Stimulated activated CD4-positive, alpha-beta T cell treated with anti-CD3 and anti-CD28 coated beads, Interleukin-4, amount 100 ng/mL, for 24 hours (primary cell): ENCODE measurements at places on chromosomes 12 and 14.
A peak's percentile ranks its signal among the peaks of the same experiment; 100 is the strongest.

DNA sequence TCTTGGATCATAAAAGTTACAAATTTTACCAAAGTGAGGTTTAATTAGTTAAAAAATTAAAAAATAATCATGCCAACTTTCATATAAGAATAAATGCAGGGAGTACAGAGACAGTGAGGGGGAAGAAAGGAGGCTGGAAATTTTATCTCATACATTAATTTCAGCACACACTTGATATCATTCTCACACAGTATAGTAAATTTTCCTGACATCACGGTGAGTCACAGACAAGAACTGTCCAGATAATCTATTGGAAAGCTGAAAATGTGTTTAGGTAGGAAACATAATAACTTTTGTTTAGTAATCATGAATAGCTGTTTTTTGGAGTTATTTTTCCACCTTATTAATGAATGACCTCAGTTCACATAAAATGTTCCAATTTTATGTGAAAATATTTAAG lies 1204.8 kb downstream of the GALC start:
- DNase-seq: no peak

- no peak for DNase-seq
These were observed 5.5 kb downstream of the PRKCH start for GRCh38 chr14:61326847-61327246.

DNA sequence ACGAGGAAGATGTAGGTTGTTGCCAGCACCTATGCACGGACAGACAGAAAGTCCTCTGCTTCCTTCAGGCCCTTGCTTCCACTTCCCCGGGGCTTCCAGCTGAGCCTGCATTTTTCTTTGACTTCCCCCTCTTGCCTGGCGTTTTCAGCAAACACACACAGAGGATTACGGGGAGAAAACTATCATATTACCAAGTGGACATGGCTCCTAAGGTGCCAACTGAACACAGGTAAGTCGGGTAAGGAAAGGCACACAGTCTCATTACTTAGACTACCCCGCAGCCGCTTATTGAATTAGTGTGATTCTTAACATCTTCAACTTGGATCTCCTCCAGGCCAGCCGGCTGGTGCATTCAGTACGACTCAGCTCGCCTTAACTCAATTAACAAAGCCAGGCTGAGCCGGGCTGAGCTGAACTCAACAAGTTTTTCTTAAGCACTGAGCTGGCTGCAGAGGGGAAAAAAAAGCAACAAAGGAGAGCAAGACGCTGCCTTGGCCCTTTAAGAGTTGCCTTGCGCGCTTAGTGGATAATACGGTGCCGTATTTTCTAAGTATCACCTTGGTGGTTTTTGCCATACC lies 19.2 kb upstream of the MAP1LC3B2 start:
- DNase-seq: no peak

DNA sequence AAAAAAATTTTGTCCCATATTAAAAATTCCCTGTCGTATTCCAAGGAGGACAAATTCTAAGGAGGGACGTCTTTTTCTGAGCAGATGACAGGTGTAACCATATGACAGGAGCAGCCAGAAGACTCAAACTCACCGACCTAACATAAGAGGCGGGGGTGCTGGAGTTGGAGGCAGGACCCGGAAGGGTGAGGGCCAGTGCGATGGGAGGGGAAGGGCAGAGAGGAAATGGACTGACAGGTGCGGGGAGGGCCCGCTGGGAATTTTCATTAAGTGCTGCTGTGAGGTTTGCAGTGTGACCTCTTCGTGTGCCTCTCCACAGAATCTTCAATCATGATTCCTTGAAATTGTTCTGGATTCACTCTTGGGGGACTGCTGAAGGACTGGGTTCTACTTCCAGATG lies 189.4 kb downstream of the NTF3 start:
- DNase-seq: no peak

- DNase-seq: no peak
These were observed 20.6 kb upstream of the CPM start for GRCh38 chr12:68953536-68953935.

DNA sequence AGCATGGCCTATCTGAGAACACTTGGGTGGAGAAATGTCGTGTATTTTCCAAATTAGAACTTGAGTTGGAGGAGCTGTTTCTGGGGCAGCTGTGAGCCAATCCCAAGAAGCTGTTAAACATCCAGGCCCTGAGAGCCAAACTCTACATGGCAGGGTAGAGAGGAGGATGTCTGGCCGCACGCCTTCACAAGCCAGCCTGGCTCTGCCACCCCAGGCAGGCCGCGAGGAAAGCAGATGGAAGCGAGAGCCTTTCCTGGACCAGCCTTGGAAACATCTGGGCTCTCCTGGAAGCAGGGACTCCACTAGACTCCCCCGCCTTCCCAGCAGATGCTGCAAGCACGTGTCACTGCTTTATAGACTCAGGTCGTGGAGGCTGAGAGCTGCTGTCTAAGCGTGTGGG lies 312.8 kb upstream of the FKBP4 start:
- no peak for DNase-seq

DNA sequence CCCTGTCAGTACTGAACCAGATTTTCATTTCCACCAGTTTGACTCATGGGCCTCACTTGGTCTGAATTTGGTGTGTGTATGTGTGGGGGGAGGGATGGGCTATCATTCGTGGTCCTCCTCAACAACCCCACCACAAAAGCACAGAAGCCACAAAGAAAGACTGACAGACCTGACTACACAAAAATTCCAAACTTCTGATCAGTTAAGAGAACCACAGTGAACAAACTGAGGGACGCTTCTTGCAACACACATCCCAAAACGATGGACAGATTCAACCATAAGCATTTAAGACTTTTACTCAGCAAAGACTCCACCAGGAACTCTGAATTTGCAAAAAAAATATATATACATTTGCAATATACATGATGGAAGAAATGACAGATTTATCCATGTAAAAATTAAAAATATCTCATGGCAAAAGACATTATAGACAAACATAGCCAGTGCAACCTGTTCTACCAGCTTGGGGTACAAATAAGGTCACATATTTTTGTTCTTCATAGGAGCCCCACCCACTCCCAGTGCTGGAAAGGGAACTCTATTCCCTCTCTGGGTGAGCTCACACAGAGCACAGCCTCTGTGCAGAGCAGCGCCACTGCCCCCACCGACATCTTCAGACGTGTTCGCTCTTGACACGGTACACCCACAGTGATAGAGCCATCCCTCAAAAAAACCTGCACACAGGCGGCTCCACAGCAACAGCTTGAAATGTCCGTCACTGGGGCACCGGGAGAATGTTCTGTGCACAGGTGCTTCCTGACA lies 49.7 kb downstream of the JAG2 start:
- DNase-seq: no peak

- no peak for DNase-seq
These were observed 11.3 kb downstream of the CACNA1C start for GRCh38 chr12:2064071-2064507.

DNA sequence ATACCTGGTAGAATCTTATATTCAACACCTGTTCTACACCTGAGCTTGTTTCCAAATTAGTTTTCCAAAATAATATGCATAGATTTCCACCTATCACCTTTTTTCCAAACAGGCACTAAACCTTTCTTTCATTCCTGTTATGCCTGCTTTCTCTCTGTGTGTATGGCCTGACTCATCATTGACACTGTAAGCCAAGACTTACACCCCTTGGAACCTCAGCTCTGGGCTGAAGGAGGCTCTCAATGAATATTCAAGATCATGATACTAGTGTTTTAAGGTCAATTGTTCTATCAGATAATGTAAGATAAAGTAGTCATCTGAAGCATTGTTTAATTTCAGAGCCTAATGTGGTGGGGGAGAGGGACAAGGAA lies 1193.3 kb downstream of the FLRT2 start:
- DNase-seq: no peak

GRCh38 chr12:90064852-90065801 lies 356.5 kb upstream of the ATP2B1 start:
- no peak for DNase-seq

GRCh38 chr14:104747876-104748275 lies 5.1 kb upstream of the SIVA1 start:
- no peak for DNase-seq

DNA sequence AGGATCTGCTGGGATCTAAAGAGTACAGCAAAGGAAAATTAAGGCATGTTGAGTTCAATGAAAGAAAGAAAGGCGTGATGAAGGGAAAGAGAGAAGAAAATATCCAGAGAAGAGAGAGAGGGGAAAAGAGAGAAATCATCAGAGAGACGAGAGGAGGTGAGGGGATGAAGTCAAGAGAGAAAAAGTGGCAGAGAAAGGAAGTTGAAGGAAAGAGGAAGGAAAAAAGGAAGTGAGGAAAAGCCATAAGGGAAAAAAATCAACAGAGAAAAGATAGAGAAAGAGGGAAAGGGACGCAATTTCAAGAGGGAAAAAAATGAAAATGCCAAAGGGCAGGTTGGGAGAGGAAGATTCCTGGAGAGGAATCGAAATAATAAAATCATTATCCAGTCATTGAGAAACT lies 40.4 kb downstream of the LLPH start:
- no peak for DNase-seq

DNA sequence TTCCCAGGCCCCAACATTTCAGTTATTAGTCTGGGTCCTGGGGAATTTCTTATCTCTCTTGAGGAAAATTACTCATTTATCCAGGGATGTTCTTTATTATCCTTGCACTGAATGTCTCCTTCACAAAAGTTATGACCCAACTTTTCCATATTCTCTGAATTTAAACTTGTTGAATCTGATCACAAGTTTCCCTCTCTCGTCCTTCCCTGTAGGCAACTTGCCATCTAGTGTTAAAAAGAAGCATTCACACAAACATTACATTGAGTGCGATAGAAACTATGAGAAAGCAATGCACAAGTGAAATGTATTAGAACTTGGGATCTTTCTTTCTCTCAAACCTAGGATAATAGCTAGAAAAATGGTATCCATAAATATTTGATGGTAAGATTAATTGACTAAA lies 608.4 kb downstream of the FSCB start:
- DNase-seq: no peak

DNA sequence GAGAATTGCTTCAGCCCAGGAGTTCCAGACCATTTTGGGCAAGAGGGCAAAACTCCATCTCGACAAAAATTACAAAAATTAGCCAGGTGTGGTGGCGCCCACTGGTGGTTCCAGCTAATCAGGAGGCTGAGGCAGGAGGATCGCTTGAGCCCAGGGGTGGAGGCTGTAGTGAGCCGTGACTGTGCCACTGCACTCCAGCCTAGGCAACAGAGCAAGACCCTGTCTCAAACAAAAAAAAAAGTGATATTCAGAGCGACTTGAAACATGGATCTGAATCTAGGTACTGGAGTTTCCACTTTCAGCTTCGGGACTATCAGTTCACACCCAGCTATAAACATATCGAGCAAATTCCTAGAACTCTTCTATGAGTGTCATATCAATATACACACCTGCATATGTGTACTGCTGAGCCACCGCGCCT lies 16.3 kb upstream of the RNF34 start:
- DNase-seq: no peak

DNA sequence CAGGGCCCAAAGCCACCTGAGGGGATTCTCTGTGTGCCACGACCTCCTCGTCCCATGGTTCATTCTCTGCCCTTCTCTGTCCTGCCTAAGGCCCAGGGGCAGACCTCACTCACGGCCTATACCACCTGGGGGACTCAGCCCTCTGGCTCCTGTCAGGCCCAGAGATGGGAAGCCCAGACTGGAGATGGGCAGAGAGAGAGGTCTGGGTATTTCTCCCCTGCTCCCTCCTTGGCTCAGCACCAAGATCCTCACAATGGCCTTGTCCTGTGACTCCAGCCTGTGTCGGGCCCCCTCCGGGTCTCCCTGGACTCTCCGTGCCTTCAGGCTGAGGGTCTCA lies 46.9 kb upstream of the BCL11B start:
- DNase-seq: no peak

DNA sequence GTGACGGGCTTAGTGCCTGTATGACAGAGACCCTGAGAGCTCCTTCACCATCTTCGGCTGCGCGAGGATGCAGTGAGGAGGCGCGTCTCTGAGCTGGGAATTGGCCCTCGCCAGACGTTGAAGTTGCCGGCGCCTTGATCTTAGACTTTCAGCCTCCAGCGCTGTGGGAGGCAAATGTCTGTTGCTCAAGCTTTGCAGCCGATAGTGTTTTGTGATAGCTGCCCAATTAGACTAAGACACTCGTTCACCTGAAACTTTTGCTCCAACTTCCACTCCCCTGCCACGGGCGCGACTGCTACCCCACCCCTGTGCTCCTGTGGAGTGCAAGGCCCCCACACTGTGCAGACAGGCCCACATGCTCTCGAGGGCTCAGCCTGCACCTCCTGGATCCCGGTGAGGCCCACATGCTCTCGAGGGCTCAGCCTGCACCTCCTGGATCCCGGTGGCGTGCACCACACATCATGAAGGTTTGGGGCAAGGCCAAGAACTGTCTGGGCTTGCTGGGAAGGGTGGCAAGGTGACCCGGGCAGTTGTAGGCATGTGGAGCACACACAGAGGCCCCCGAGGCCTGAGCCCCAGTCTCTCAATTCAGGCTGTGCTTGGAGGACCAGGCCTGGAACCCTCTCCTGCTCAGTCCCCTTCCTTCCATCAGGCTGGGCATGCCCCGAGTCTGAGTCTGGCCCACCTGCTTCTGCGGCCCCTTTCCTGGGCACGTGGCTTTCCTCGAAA lies 324.6 kb downstream of the TMEM121 start:
- peak; percentile 2 for DNase-seq

DNA sequence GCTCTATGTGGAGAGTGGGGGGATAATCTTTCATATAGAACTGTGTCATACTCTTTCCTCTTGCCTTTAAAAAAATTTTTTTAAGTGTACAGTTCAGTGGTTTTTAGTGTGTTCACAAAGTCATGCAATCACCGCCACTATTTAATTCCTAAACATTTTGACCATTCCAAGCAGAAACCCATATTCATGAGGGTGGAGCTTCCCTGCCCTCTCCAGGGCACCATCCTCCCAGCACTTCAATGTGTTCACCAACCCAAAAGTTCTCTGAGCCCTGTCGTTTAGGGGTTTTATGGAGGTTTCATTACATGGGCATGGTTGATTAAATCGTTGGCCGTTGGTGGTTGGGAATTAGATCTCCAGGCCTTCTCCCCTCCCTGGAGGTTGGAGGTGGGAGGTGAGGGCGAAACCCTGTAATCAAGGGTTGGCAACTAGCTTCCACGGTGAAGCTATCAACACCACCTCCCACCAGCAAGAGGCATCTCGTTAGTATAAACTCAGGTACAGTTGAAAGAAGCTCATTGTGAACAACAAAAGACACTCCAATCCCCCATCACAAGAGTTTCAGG lies 42.8 kb upstream of the WNK1 start:
- DNase-seq: no peak

DNA sequence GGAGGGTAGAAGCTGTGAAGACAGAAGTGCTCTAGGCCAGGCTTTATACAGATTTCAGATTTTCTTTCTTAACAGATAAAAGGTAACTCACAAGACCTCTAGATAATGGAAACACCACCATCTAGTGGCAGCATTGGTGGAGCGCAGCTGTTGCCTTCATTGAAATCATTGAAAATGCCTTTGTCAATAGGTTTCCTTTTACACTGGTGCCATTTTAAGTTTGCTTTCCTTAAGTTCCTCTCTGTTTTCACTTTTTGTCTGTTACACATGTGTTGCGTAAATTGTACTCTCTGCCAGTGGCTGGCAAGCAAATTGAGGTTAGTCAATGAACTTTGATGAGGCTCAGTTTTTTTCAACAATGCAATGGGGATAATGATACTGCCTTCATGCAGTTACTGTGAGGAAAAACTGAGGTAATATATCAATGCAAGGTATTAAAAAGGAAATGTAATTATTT lies 31.1 kb downstream of the ALDH1L2 start:
- DNase-seq: peak; percentile 79

- DNase-seq: no peak
These were observed 939.0 kb upstream of the TMEM132C start for GRCh38 chr12:127327986-127328385.

GRCh38 chr14:88312257-88312656 lies 10.8 kb downstream of the KCNK10 start:
- DNase-seq: no peak
